B cell (primary cell): ENCODE measurements at places on chromosomes 7 and 10. TPM values are rescaled to one million over a fixed set of nuclear protein-coding genes. Genes with fewer than 3 reads are reported as not detected.

DNA sequence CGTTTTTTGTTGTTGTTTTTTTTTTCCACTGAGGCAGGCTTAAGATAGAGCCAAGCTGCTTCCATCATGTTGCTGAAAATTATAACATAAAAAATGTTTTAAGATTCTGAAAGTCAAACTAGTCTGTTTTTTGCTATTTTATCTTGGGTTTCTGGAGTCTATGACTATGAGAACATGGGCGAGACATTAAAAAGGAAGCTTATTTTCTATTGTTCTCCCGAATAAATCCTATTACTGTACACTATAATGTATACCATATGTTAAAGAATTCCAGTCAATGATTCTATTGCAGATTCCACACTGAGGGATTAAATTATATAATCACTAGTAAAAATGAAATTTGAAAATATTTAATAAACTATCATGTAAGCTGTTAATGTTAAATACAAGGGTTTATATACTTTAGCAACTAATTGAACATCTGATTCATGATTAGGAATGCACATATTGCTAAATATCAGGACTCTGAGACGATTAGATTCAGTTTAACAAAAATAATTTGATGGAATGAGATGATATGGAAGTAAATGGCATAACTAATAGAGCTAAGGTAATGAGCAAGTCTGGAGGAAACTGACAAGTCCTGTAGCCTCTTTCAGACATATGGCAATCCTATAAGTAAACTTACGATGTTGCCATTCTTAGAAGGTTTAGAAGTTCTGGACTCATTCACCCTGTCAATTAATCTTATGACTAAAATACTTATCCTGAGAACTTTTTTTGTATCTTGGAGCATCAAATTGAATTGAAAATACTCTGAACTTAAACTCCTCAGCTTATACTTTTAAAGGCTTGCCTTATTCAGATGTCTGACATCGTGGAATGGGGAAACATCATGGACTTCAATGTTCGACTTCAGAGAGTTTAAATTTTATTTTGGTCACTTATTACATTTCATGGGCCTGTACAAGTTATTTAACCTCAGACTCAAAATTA is 294.8 kb upstream of the DGKB start:
- no peak for DNase-seq

- peak; percentile 72 for DNase-seq
Observed at GRCh38 chr10:132335189-132336063, 3.4 kb downstream of the LRRC27 start.

CALCR gene
- not detected in 2 replicates for total RNA-seq

DNA sequence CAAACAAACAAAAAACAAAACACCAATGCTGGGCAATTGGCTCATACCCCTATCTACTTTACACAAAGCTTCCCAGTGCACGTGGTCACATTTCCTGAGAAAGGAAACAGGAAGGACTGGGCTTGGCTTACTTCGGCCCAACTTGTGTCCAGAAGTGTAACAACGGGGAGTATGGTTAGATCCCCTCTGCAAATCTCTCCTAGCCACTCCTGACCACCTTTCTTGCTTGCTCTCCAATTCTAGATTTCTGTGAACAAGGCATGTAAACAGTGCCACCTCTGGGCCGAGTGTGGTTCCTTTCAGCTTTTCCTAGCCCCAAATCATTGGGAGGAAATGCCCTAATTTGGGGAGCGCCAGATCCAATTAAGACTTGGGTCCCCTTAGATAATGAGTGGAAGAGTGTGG is 21.0 kb upstream of the FRAT2 start:
- DNase-seq: peak; percentile 38

NEUROG3 gene
- not detected in 2 replicates for total RNA-seq

- DNase-seq: peak; percentile 97
Observed at GRCh38 chr10:58384999-58385783, at the start of gene TFAM. TFAM (plus strand) TSS chr10:58385410; CDS start chr10:58385548, 138 bp downstream.

- no peak for DNase-seq
Observed at GRCh38 chr10:17022896-17023295, 106.7 kb downstream of the CUBN start.

PPP1R17 gene
- 0.20 TPM in 1 of 2 replicates, not detected in the other for total RNA-seq

DNA sequence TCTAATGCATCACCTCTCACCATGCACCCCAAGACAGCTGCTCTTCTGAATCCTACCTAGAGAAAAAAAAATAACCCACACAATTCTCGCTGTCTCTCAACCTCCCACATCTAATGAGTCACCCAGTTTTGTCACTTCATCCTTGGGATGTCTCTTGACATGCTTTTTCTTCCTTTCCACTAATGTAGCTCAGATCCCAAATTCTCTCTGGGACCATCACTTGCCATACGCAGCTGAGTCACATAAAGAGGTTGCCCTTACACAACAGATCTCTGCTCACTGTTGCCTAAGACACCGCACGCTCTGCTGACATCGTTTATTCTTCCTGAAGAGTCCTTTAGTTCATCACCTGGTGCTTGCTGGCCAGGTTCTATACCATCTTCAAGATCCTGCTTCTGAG is 606.0 kb upstream of the GALNT17 start:
- DNase-seq: no peak

CYP2C19 gene
- not detected in 2 replicates for total RNA-seq

GRCh38 chr7:37590824-37591223 is 92.7 kb upstream of the GPR141 start:
- no peak for DNase-seq

DNA sequence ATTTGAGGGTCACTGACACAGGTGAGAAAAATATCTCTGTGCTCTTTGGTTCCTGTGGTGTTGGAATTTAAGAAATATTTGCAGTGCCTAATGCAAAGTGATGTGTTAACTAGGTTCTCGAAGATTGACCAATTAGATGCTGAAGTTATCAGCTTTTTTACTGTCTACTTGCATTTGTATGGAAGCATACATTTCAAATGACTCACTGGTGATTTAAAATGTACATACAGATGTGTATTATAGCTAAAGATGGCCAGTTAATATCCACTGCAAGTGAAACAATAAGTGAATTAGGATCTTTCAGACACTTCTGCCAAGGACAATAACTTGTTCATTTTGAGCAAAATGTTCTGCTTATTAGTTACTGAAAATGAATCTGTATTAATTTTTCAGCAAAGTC is 205.0 kb downstream of the FANK1 start:
- no peak for DNase-seq

- no peak for DNase-seq
Observed at GRCh38 chr10:88557256-88557655, 25.9 kb downstream of the RNLS start.

GRCh38 chr10:87771871-87772500 is 46.0 kb downstream of the ATAD1 start:
- DNase-seq: peak; percentile 23

DNA sequence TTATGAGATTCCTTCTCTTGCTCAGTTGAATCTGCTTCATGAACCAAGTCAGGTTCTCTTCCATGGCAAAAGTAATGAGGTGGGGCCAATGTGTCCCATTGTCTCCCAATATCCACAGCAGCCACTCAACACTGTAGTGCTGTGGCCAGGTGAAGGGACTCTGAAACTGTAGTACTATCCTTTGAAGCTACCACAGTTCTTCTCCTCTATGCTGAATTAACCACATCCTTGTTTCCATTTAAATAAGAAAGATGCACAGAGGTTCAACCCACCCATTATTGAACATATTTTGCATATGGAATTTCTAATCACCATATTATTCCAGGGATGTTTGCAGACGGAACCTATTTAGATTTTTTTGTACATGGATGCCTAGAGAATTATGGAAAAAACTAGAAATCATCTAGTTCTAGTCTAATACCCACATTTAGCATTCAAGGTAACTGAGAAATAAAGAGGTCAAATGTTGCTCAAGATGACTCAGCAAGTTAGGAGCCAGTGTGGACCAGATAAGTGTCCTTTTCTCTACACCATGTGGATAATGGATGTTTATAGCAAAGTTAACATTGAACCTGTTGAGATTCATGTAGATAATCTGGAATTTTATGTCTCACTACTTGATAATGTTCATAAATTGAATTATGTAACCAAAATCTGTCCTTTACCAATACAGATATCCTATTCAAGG is 64.5 kb downstream of the LRRTM3 start:
- DNase-seq: no peak

PRKAR2B gene
- 0.39 and 0.81 TPM in 2 replicates for total RNA-seq

VENTX gene
- total RNA-seq: not detected in 2 replicates

GRCh38 chr7:108201766-108202165 is 71.6 kb upstream of the LAMB4 start:
- no peak for DNase-seq

- no peak for DNase-seq
Observed at GRCh38 chr10:67668448-67668847, 27.5 kb downstream of the CTNNA3 start.
